ENCODE measurements at places on chromosomes 2 and 18.

DNA sequence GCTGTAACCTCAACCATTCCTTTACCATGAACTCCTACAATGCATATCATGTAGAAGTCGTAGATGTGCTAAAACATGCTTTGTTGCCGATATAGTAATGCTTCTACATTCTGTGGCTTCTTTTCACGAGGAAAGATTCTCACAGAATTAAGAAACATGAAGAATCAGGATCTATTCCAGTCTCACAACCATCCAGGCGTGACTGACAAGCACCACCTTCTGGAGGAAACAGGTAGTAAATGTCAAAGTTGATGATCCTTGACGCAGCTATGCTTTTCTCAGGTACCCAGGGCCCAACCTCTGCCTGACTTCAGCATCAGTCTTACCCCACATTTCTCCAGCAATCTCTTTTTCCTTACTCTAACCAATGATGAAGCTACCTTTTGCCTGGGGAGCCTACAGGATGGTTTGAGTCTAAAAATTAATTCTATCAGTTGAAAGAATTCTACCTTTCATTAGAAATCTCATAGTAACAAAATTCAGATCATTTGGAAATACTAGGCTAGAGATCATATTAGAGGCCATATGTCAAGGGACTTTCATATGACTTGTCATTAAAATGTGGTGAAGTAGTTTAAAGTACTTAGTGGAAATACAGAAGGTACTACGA, 123.3 kb upstream of the RND3 start:
- peak; percentile 60 for DNase-seq

DNA sequence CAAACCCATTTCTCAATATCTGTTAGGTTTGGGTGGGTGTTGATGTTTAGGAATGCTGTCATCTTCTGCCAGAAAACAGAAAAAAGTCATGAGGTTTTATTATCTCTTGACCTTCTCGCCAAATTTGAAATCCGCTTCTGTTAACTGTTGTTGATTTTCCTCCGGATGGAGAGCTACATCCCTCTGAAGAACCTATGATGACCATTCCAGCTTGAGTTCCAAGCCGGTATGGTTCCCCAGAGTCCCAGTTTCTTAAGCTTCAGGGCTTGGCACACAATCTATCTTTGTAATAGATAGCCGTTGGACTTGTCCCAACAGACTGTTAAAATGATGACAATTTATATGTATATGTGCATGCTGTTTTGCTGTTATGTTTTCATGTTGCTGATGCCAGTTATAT, 1201.0 kb downstream of the LRP1B start:
- DNase-seq: no peak

- DNase-seq: no peak
Observed at GRCh38 chr18:54942144-54942543, 17.1 kb downstream of the CCDC68 start.

DNA sequence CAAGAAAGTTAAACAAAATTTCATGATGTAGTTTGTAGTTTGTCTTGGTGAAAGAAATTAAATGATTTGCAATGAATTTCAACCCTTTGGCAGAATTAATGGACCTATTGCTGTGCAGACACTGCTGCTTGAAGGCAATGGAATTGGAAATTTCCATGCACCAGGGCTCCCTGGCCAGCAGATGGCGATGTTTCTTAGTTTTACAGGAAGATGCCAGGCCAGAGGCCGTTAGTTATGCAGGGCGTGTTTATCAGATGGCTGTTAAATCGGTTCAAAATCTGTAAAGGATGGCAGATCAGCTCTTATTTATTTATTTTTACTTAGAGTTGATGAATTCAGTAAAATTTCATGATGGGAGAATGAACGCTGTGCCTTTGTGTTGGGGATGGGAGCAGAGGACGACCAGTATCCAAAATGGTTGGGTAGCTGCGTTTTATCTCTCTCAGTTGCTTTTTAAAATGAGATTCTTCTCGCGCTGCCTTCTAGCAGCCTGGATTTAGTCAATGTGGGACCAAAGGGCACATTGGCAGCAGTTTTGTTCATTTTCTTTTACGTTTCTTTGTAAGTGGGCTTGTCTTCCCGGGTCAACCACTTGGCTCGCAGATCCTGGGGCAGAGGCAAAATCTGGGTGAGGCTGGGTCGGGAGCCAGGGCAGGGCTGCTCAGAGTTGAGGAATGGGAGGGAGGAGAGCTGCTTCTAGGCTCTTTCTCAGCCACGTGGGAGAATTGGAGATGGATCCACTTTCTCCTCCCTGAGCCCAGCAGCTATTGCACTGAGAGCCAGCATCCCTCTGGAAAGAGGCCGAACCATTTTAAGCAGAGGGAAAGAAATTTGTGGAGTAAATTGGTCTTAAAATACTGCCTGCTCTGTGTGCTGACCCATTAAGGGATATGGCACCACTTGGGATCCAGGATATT, 344.0 kb downstream of the PIK3C3 start:
- DNase-seq: peak; percentile 80

DNA sequence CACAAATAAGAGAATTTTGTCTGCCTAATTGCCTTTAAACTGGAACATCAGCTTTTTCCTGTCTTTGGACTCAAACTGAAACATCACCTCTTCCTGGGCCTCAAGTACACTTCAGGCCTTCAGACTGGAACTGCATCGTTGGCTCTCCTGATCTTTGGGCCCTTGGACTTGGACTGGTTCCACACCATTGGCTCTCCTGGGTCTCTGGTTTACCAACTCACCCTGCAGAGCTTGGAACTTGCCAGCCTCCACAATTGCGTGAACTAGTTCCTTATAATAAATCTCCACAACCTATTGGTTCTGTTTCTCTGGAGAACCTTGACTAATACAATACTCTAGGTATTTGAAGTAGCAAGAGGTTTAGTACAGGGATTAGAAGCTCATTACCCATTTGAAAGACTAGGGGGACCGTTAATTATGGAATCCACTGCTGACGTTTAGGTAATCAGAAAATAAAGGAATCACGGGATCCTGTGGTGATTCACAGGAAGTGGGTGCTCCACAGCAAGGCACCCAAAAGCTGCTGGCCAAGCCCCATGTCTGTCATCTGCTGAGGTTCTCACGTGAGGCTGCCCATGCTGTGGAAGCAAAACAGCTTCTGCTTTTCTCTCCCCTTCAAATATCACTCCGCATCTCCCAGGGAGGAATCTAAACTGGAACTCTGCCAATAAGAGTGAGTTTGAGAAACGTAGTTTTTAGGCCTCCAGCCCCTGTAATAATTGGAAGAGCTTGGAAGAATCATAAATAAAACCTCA, 20.0 kb upstream of the SGPP2 start:
- DNase-seq: no peak

GRCh38 chr2:99989905-99990304, 152.5 kb downstream of the AFF3 start:
- no peak for DNase-seq

DNA sequence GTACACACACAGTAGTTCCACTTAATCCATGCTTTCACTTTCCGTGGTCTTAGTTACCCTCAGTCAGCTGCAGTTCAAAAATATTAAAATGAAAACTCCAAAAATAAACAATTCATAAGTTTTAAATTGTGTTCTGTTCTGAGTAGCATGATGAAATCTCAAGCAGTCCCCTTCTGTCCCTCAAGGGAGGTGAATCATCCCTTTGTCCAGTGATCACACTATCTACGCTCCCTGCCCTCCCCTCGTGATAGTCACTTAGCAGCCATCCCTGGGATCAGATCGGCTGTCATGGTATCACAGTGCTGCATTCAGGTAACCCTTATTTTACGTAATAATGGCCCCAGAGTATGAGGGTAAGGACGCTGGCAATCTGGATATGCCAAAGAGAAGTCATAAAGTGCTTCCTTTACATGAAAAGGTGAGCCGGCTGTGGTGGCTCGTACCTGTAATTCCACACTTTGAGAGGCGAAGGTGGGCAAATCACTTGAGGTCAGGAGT, 5.8 kb upstream of the RTN4 start:
- DNase-seq: peak; percentile 53

DNA sequence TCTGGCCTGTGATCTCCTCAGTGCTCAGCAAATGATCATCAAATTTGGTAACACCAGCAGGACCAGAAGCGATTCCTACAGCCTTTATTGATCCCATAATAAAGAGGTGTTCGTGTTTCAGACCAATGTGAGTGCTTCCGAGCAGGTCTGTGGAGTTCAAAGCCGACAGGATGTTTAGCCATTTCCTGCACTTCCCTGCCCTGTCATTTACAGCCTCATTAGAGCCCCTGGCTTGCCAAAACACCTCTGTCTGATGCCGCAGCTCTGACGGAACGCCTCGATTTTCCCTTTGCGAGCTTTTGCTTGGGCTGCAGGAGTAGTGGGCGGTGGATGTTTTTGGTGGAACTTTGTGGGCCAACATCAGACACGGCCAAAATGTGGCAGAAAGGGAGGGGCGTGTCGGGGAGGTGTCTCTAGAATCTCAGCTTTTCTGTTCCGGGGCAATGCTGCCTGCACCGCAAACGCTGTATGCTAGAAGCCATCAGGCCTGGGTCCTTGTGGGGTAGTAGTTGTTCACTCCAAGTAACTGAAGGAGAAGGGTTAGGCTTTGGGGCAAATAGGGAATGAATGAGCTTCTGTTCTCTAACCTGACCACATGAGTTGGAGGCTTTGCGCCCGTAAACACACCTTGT, 26.1 kb upstream of the INHBB start:
- DNase-seq: no peak

- no peak for DNase-seq
Observed at GRCh38 chr18:73656691-73657090, 490.9 kb downstream of the FBXO15 start.

DNA sequence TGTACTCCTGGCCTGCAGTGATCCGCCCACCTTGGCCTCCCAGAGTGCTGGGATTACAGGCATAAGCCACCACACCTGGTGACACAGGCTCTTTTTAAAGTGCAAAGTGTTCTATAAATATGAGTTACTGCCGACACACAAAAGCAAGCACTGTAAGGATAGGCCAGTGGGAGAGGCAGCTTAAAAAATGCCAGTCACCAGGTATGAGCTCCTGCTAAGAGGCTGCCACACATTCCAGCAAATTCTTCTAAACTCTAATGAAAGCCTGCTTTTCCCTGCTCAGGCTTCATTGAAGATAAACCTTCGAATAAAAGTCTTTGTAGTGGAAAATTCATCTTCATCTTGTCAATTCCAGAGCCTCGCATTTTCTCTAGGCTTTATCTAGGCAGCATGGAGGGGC, 203.0 kb upstream of the PID1 start:
- no peak for DNase-seq

- no peak for DNase-seq
Observed at GRCh38 chr2:145587922-145588321, 1068.0 kb upstream of the ZEB2 start.

DNA sequence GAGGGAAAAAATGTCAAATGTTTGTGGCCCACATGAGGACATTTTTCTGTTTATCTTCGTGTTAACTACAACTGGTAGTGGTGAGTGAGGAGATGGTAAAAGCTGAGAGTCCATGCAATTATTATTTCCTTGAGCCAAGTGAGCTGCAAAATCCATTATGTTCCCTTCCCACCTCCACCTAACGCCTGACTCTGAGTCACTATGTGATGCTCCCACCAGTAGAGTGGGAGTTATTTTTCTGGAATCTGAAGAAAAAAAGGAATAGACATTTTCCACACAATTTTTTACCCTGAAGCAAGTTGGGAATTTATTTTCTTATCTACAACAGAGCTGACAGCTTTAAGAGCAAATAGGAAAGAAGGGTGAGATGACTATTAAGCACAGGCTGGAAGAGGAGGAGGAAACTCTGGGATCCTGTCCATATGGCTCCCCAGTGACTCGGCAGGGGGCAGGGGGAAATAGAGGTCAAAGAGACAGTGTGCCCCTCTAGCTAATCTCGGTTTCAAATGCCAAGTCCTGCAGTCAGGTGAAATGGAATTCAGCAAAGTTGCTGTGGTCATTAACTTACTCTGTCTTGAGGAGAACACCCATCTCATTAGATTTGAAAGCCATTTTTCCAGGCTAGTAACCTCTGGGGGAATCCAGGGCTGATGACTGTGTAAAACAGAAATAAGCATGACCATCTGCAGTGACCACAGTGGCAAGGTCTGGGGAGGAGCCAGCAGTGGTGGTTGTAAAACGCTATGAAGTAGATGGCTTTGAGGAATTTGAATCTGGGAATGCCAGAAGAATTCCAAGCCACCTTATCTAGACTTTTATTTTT, 463.9 kb downstream of the STK39 start:
- no peak for DNase-seq

DNA sequence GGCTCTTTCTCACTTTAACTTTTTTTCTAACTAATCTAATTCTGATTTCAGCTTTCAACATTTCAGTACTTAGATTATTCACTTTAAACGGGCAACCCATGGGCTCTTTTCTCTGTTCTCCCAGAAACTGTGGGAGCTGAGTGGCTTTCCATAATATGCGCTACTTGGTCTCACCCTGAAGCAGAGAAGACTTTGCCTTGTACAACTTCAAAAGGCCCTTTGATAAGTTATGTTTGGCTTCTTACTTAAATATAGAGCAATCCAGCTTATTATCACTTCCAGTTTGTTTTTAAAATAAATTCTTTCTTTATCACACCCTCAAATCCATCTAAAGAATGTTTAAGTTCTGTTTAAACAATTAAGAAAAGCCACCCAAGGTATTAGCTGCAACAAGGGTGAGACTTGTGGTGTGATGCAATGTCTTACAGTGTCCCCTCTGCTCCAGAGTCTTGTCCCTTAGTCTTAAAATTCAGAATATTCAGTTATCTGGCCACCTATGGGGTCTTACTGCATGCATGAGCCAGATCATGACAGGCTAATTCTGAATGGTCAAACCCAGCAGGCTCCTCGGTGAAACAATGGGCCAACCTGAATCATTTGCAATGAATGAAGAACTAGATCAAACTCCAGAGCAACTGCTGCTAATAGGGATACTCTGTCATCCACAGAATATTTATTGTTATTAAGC, 38.8 kb downstream of the GCG start:
- DNase-seq: no peak

GRCh38 chr2:111632661-111633060, 251.3 kb downstream of the ANAPC1 start:
- DNase-seq: no peak

DNA sequence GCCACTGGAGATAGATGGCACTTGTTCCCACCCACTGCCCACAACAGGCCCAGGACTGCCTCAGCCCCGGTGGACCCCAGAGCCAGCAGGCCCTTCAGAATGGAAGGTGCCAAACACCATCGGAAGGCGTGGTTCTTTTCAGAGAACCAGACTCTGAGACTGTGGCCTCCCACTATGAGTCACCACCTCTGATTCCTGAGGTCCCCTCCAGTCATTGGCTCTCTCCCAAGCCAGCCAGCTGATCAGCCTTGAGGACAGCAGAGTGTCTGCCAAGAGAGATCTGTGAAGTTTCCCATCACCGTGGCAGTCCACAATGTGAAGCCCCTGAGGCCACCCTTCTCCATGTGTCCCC, 10.4 kb upstream of the MAP3K2 start:
- peak; percentile 98 for DNase-seq

GRCh38 chr18:30957066-30957465, 85.5 kb downstream of the DSC3 start:
- no peak for DNase-seq

- no peak for DNase-seq
Observed at GRCh38 chr2:158240975-158241374, 139.3 kb downstream of the UPP2 start.

GRCh38 chr18:74880706-74881278, 283.1 kb downstream of the ZNF407 start:
- DNase-seq: no peak

GRCh38 chr18:34809451-34810072, 99.5 kb downstream of the DTNA start:
- DNase-seq: peak; percentile 53
